HepG2 (cell line): ENCODE measurements at places on chromosomes 6 and 20.
A peak's percentile ranks its signal among the peaks of the same experiment; 100 is the strongest.

- no peak for DNase-seq
- no peaks in the 10 kb centered on the region for H3K36me3 ChIP-seq
- H3K4me1 ChIP-seq: peaks cover 19% of the 10 kb centered on the region
- no peaks in the 10 kb centered on the region for H3K27me3 ChIP-seq
- H3K27ac ChIP-seq: no peak overlapping the region
- H3K4me3 ChIP-seq: no peak overlapping the region
Observed at GRCh38 chr6:44702292-44702691, 314.8 kb downstream of the CDC5L start.

- DNase-seq: no peak
- no peak overlapping the region for H3K4me3 ChIP-seq
- no peak overlapping the region for H3K27ac ChIP-seq
- no peaks in the 10 kb centered on the region for H3K27me3 ChIP-seq
- peaks cover 26% of the 10 kb centered on the region for H3K4me1 ChIP-seq
Observed at GRCh38 chr20:3923818-3924217, 34.6 kb downstream of the PANK2 start.

- no peak overlapping the region for H3K4me3 ChIP-seq
- no peak for DNase-seq
- no peaks in the 10 kb centered on the region for H3K27me3 ChIP-seq
Observed at GRCh38 chr20:52470561-52470960, 279.0 kb upstream of the ZFP64 start.

DNA sequence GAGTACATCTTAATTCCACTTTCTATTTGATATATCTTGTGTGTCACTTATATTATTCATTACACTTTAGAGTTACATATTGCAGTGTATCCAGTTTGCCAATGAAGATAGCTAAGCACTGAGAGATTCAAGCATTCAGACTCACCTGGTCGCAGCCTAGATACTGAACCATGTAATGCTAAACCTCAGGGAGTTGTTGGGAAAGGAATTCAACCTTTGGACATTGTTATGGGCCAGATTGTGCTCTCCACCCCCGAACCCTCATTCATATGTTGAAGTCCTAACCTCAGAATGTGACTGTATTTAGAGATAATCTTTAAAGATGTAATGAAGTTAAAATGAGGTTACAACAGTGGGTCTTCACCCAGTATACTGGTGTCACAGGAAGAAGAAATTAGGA is 13.8 kb upstream of the KIF16B start:
- H3K36me3 ChIP-seq: no peaks in the 10 kb centered on the region
- no peak for DNase-seq
- peaks cover 23% of the 10 kb centered on the region for H3K4me1 ChIP-seq
- H3K4me3 ChIP-seq: no peak overlapping the region
- H3K27me3 ChIP-seq: no peaks in the 10 kb centered on the region; the same call in 1 of the 2 replicates

GRCh38 chr6:1379788-1380147 is 9.6 kb upstream of the FOXF2 start:
- no peaks in the 10 kb centered on the region for H3K36me3 ChIP-seq
- peaks cover 35% of the 10 kb centered on the region for H3K27me3 ChIP-seq
- H3K27ac ChIP-seq: no peak overlapping the region
- no peak overlapping the region for H3K4me3 ChIP-seq

DNA sequence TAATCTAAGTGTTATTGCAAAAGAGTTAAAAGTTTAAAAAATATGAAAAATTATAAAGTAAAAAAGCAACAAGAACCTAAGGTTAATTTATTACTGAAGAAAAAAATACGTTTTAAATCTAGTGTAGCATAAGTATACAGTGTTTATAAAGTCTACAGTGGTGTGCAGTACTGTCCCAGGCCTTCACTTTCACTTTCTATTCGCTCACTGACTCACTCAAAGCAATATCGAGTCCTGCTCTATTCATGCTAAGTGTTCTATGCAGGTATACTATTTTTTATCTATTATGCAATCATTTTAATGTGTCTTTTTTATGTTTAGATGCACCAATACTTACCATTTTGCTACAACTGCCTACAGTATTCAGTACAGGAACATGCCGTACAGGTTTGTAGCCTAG is 113.0 kb downstream of the MANEA start:
- no peak for DNase-seq
- H3K27me3 ChIP-seq: no peaks in the 10 kb centered on the region
- no peaks in the 10 kb centered on the region for H3K36me3 ChIP-seq
- peak overlapping the region; percentile 39 for H3K4me3 ChIP-seq
- H3K4me1 ChIP-seq: no peaks in the 10 kb centered on the region

DNA sequence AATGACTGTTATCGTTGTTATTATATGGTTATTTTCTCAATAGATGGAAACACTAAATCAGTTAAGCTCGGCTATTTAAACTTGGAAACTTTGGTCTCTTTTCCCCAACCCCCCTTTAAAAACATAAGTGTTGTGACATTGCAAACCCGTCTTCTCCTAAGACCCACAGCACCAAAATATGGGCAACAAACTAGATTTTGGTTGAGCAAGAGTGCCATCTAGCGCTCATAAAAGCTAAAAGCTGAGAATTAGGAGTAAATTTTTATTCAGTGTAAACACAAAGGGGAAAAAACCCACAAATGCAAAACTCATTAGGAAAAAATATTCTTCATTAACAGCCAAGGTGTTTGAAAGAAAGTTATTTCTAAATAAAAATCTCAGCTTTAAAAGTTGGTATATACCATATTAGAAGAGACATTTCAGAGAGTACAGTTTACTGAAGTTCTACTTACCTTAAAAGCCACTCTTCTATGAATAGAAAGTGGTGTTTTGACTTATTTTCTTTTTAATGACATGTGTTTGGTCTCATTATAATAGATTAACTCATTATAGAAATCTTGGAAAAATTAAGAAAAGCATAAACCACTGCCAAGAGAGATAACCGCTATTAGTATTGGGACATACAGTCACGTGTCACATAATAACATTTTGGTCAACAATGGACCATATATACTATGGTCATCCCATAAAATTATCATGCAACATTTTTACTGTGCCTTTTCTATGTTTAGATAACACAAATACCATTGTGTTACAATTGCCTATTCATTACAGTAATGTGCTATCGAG is 21.1 kb downstream of the SESN1 start:
- H3K27me3 ChIP-seq: no peaks in the 10 kb centered on the region
- H3K4me3 ChIP-seq: no peak overlapping the region
- no peak overlapping the region for H3K27ac ChIP-seq

GRCh38 chr6:83114164-83114563 is 46.7 kb downstream of the DOP1A start:
- no peak overlapping the region for H3K27ac ChIP-seq
- H3K36me3 ChIP-seq: 0 out of 3 replicates have a peak, but pooled peaks cover 3% of the 10 kb centered on the region
- H3K4me3 ChIP-seq: no peak overlapping the region

- peak overlapping the region; percentile 73 for H3K27ac ChIP-seq
- peak overlapping the region; percentile 79 for H3K4me3 ChIP-seq
- no peaks in the 10 kb centered on the region for H3K27me3 ChIP-seq
- peaks cover 44% of the 10 kb centered on the region for H3K4me1 ChIP-seq
- no peak for DNase-seq
Observed at GRCh38 chr6:42979523-42980177, 669 bp upstream of the PEX6 start.

GRCh38 chr20:46681032-46681854 is 8.0 kb downstream of the TP53RK start:
- peaks cover 88% of the 10 kb centered on the region for H3K4me1 ChIP-seq
- H3K27me3 ChIP-seq: no peaks in the 10 kb centered on the region
- DNase-seq: peak; percentile 82

DNA sequence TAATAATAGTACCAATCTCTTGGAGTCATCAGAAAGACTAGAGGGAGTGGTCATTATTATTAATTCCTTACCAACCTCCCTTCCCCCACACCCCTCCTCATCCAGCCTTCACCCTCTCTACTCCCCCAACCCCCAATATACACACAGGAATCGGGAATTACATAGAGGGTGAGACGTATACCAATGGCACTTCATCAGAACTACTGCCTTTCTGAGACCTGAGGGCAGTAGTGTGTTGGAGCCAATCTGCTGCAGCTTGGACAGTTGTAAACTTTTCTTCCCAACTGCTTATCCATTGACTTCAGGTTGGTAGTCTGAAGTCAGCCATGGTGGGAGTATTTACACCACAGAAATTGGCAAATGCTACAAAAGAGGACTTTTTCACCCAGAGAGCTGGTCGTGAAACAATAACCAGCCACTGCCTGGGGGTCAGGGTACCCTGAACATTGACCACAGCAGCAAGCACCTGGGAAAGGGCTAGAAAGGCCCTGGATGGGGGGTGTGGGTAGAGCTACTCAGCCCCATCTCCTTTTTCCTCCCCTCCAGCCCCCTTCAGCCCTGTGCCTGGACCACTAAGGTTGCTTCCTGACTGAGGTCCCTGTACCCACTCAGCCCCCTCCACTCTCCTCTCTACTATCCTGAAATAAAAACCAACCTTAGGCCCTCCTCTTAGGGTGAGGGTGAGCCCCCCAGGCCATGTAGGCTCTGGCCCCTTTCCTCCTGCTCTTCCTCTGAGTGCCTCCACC is 161.5 kb downstream of the MRPL14 start:
- no peak for DNase-seq
- H3K27ac ChIP-seq: no peak overlapping the region
- H3K4me1 ChIP-seq: peaks cover 30% of the 10 kb centered on the region
- H3K27me3 ChIP-seq: peaks cover 3% of the 10 kb centered on the region; the same call in 1 of the 2 replicates

- H3K36me3 ChIP-seq: no peaks in the 10 kb centered on the region
- no peak for DNase-seq
- H3K27me3 ChIP-seq: no peaks in the 10 kb centered on the region
- H3K4me3 ChIP-seq: no peak overlapping the region
Observed at GRCh38 chr6:111846492-111847409, 26.5 kb downstream of the FYN start.

DNA sequence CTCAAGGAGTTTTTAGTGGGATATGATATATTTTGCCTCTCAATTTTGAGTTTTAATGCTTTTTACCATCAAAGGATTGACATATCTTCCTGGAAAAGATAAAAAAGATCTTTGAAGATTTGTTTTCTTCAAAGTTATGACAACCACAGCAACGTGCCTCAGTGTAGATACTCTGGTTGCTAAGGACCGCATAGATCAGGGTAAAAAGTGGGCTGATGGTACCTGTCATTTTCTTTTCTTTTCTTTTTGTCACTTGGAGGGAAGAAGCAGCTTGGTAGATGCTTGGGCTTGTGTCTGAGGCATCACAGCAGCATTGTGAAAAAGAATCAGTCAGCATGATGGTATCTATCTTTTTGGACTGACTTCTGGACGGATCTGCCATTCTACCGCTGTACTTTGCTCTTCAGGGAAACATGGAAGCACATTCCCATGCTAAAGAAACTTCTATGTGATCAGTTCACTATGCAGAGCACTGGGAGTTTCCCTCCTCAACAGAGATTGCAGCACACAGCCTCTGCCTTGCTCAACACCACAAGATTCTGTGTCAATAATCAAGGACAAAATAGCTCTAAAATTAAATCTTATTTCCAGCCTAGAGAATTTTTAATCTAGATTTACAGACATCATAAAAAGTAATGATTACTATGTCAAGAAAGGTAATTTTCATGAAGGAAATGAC is 54.8 kb upstream of the SGK1 start:
- H3K27me3 ChIP-seq: no peaks in the 10 kb centered on the region; the same call in none of the 2 replicates
- no peak overlapping the region for H3K27ac ChIP-seq
